Dermis microvascular lymphatic vessel endothelial cell (primary cell): ENCODE measurements at places on chromosomes 3 and 15. TPM values are rescaled to one million over a fixed set of nuclear protein-coding genes. Genes with fewer than 3 reads are reported as not detected.

The LRRIQ4 gene
- under 0.01 TPM in 1 of 2 replicates, not detected in the other for total RNA-seq

The PSTPIP1 gene
- total RNA-seq: 0.13 and 0.25 TPM in 2 replicates

The SLC7A14 gene
- total RNA-seq: under 0.01 and 0.13 TPM in 2 replicates

The TM4SF18 gene
- 318 and 366 TPM in 2 replicates for total RNA-seq

The ABHD2 gene
- 32.1 and 47.9 TPM in 2 replicates for total RNA-seq

The DLL4 gene
- total RNA-seq: 76.5 and 79.2 TPM in 2 replicates

The NR2F2 gene
- 13.6 and 33.5 TPM in 2 replicates for total RNA-seq

- DNase-seq: no peak
Observed at GRCh38 chr3:127425505-127426443, 137.9 kb upstream of the PRR20G start.

DNA sequence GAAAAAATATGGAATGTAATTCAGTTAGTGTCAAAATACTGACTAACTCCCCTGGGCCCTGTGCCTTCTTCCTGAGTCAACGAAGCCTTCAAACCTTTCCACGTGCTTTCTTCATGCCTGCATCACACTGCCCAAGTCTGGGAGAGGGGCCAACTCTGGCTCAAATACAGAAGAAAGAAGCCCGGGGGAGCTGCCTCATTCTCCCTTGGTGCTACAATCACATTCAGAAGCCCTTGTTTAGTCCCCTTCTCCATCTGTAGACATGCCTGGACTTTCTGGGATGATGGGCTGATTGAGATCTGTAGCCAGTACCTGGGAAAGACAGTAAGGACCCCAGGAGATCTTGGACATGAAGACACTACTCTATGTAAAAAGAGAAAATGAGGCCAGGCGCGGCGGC, 77.8 kb upstream of the GSK3B start:
- no peak for DNase-seq

- DNase-seq: peak; percentile 59
Observed at GRCh38 chr3:170753421-170754310, 116.3 kb downstream of the RPL22L1 start.

- DNase-seq: peak; percentile 28
Observed at GRCh38 chr3:58627941-58628340, 38.6 kb downstream of the FAM3D start.

GRCh38 chr3:45775571-45776300, 20.6 kb downstream of the SLC6A20 start:
- no peak for DNase-seq

DNA sequence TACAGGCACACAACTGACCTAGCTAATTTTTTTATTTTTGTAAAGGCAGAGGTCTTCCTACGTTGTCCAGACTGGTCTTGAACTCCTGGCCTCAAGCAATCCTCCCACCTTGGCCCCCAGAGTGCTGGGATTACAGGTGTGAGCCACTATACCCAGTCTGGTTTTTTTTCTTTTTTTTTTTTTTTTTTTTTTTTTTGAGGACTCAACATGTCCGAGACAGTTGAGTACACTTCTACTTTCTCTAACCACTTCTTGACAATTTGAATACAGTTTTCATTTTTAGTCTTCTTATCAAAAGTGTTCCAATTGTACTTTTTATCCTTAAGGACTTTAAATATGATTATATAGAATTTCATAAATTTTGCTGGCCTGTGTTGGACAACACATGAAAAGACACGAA, 7.4 kb upstream of the GSK3B start:
- no peak for DNase-seq

DNA sequence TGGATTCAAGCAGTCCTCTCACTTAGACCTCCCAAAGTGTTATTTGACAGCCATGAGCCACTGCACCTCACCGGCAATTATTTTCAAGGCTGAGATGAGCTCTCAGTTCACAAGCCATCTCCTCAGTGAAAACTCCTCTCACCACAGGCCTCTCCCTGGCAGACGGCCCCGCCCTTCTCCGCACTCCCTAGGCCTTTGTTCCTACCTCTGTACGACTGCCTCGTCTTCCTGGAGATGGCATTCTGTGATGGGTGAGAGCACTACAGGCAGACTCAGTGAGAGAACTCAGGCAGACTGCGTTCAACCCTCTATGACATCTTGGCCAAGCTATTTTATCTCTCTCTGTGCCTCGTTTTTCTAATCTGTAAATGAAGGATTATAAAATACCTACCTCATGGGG, 67.0 kb upstream of the TPM1 start:
- no peak for DNase-seq

GRCh38 chr3:39972508-39972907, 163.1 kb downstream of the MYRIP start:
- DNase-seq: no peak

- DNase-seq: no peak
Observed at GRCh38 chr3:49529567-49529966, 24.7 kb upstream of the BSN start.

GRCh38 chr15:66961901-66962300, 103.5 kb upstream of the SMAD3 start:
- DNase-seq: no peak

DNA sequence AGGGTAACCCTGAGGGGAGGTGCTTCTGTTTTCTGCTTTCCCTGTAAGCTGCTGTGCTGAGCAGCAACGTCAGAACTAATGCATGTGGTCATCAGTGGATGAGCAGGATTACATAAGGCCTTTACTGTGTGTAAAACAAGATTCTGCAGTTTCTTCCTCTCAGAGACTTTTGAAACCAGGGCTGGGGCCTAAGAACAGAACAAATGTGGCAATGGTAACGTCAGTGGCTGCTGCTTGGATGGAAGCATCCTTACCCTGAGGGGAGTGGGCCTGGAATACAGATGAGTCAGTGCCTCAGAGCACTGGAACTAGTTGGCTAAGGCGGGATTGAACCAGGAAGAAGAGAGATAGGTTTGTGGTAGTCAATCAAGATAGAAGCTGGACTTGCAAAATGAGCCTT, 180.2 kb upstream of the KCNH8 start:
- DNase-seq: no peak

DNA sequence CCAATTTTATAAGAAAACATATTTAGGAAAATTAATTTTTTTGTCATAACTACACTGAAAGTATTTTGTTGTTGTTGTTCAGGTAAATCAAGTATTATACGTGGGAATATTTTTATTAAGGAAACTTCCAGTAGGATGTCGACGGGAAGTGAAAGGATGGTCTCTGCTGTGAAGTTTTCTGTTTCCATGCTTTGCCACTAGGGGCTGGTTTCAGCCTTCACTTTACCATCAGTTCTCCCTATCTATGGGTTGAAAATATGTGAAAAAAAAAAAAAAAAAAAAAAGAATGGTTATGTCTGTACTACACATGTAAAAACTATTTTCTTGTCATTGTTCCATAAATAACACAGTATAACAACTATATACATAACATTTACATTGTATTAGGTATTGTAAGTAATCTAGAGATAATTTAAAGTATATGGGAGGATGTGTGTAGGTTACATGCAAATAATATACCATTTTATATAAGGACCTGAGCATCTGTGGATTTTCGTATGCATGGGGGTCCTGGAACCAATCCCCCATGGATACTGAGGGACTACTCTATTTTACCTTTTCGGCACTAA, 136.7 kb downstream of the SMAD6 start:
- DNase-seq: no peak

GRCh38 chr15:95565016-95565600, 765.4 kb upstream of the NR2F2 start:
- DNase-seq: no peak
